ENCODE measurements at places on chromosomes 5 and 9. TPM values are rescaled to one million over a fixed set of nuclear protein-coding genes. Genes with fewer than 3 reads are reported as not detected.

GRCh38 chr9:119793218-119793617, 424.0 kb upstream of the BRINP1 start:
- no peak for DNase-seq

DNA sequence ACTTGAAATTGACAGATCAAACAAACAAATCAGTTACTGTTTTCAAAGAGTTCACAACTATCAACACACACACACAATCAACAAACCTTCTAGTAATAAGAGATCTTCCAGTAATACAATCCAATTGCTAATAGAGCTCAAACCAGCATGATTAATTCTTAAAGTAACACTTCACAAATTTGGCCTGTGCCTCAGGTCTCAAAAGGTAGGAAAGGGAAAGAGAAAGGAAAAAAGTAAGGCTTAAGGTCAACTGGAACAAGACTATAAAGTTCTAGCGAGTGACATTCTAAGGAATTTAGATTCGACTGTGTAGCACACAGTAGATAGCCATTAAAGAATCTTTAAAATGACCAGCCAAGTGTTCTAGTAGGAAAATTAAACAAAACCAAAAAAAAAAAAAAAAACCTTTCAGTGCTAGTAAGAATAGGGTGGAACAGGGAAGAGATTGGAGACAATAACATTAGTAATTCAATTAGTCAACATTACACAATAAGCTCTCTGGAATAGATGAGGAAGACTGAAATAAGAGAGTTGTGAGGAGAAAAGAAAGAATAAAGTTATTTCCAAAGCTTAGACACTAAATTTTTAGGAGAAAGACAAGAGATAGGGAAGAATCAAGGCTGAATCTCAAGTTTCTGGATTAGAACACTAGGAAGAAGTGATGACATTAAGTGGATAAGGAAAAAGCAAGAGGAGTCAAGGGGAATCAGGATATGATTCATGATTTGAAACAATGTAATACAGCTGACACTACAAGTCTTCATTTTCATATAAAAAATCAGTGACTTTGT, 86.1 kb downstream of the FBXL17 start:
- DNase-seq: no peak

GRCh38 chr9:131621551-131622358, 76.4 kb downstream of the PRRT1B start:
- DNase-seq: no peak

DNA sequence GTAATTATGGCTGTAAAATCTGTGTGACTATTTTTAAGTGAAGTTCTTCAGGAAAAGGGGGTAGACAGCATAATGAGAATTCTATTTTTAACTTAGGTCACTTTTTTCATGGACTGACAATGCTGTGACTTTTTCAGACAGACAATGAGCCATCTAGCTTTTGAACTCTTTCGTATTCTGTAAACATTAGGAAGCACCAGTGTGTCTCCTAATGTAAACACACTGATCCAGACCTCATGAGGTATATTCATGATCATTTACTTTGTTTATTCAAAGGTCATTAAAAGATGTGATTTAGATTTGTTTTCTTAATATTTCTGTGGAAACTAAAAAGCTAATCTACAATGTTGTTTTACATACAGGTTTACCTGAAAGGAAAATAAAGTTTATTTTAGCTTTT, 352.6 kb downstream of the ADGRV1 start:
- no peak for DNase-seq

DNA sequence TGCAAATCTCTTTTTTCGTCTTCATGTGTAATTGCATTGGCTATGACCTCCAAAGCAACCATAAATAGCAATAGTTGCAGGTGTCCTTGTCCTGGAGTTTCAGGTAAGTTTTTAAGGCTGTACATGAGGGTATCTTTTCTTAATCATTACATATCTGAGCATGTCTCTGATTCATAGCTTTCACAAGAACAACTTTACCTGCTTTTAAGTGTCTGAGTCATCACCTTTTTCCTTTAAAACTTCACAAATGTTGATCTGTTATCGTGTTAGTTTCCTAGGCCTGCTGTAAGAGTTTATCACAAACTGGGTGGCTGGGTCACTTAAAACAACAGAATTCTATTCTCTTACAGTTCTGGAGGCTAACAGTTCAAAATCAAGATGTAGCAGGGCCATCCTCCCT, 13.8 kb downstream of the GARNL3 start:
- DNase-seq: no peak

DNA sequence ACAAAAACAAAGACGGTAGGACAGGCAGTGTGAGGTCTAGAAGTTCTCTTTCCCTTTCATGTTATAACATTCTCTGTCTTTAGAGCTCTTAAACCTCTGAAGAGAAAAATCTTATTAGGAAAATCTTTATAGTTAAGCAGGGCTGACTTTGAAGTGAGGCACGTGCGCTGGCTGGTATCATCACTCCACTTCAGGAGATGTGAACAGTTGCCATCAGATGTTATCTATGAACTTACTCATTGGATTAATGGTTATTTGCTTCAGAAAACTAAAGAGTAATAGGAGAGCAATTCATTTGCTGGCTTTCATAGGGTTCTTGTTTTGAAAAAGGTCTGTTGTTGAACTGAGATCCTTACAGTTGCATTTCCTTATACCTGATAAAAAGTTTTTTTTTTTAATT, 25.7 kb downstream of the LRRTM2 start:
- no peak for DNase-seq

The FAM81B gene
- total RNA-seq: not detected

The MFAP3 gene
- 11.1 TPM for total RNA-seq

The LHX3 gene
- total RNA-seq: not detected

The SOX30 gene
- total RNA-seq: 0.65 TPM

The ADCY2 gene
- not detected for total RNA-seq
